ENCODE measurements at places on chromosomes 11 and 22. TPM values are rescaled to one million over a fixed set of nuclear protein-coding genes. Genes with fewer than 3 reads are reported as not detected.

Gene KCNQ1
- 0.44 TPM for total RNA-seq

Gene SLC22A9
- total RNA-seq = not detected

Gene DGAT2
- total RNA-seq = 0.76 TPM

Gene LRRC55
- total RNA-seq = 29.0 TPM

Gene USH1C
- not detected for total RNA-seq

Gene FGF3
- not detected for total RNA-seq

Gene GPHA2
- total RNA-seq = not detected

Gene DYNC2H1
- 9.7 TPM for total RNA-seq

Gene OR5P2
- not detected for total RNA-seq

Gene SCN3B
- total RNA-seq = 118 TPM
